ENCODE measurements at places on chromosomes 11 and 22. TPM values are rescaled to one million over a fixed set of nuclear protein-coding genes. Genes with fewer than 3 reads are reported as not detected.

Gene SCO2
- 4.9 TPM for total RNA-seq

Gene CAT
- total RNA-seq: 259 TPM

Gene MRGPRE
- not detected for total RNA-seq

Gene KLHL35
- total RNA-seq: 2.6 TPM

Gene RNF121
- total RNA-seq: 24.7 TPM

Gene TRIM49C
- total RNA-seq: not detected

Gene P2RX6
- 2.1 TPM for total RNA-seq

Gene NCAM1
- total RNA-seq: 3.5 TPM

Gene OR8A1
- not detected for total RNA-seq
